ENCODE measurements at places on chromosomes 1 and 21. TPM values are rescaled to one million over a fixed set of nuclear protein-coding genes. Genes with fewer than 3 reads are reported as not detected.
A peak's percentile ranks its signal among the peaks of the same experiment; 100 is the strongest.

GRCh38 chr21:35035116-35035515 lies 14.0 kb downstream of the RUNX1 start:
- DNase-seq: no peak

STUM gene
- total RNA-seq: 4.6 TPM

DNA sequence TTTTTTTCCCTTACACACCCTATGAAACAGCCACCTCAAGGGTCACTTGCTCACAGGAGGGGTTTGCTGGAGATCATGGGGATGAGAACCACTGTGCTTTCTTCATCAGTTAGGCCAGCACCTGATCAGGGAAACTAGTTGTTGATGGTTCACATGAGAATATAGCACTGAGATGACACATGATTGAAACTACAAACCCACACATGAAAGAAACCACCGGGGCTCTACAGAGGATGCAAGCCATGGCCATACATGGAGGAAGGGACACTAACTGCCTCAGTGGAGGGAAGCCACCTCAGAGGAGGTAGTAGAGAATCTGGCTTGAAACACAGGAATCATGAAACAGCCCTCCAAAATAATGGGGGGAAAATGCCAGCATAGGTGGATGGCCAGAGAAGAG lies 63.2 kb downstream of the PRKAB2 start:
- no peak for DNase-seq

DNA sequence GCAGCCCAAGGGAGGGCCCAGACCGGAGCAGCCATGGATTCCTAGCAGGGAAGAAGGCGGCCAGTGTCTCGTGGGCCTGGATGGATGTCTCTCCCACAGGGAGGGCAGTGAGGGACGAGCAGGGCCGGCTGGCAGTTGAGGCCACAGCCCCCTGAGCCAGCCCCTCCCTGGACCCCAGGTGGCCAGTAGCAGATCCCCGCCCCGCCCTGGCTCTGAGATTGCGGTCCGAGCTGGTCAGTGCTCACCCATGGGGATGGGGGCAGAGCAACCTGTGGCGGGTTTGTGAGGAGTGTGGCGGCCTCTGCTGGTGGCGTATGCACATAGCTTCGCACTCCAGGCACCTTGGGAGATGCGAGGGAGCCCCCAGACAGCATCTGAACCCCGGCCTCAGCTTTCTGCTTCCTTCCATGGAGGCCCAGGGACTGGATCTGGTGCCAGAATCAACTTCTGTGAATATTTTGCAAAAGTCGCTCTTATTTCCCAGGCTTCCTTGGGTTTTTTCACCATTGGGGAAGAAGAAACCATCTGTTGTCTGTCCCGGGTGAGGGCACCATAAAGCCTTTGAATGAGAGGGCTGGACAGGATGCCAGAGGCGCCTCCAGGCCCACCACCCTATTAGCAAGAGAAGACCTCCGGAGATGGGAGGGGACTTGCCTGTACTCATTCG lies 8.4 kb upstream of the KCNN3 start:
- peak; percentile 84 for DNase-seq

ANKRD34A gene
- 3.7 TPM for total RNA-seq

DNA sequence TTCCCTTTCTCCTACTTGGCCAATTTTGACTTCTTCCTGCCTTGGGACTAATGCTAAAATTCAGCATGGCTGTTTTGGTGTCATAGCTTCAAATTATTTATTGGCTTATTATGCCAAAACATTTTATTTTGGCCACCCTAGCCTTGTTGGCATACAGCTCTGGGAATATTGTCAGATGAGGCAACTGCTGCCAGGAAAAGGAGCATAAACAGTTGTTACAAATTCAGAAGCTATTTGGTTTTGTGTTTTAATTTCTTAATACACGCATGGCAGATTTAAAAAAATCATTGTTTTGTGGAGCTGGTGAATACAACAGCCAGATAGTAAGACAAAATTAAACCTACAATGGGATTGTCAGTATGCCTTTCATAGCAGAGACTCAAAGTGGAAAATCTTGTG lies 66.8 kb upstream of the BCL10 start:
- DNase-seq: no peak

SPRR4 gene
- not detected for total RNA-seq

DNA sequence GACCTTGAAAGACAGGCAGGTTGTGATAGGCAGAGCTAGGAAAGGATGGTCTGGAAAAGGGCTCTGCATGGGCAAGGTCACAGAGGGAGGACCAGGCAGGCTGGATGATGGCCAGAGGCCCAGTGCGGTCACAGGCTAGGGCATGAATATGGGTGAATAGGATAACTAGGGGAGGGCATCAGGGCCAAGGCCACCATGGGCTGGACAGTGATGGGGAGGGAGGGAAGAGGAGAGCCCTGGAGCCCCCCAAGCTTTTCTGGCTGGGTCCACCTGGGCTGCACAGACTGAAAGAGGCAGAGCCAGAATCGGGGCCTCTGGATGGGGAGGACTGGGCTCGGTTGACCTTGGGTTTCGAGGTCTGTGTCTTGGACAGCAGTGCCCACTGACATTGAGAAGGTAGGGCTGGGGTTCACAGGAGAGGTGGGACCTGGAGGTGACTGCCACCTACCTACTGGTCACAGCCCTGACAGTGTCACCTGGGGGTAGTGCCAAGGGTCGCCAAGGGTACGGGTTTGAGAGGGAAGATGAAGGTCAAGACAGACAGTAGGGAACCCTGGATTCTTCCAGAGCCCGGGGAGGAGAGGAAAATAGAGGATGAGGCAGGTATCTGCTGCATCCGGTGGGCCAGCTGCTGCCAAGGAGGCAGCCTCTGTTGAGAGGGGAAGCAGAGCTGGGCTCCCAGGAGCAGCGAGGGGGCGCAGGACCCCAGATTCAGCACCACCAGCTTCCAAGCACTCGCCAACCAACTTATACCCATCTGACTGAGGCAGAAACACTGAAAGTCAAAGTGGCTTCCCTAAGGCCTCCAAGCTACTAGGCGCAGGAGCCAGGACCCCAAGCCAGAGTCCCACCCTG lies 6.1 kb upstream of the NPHP4 start:
- DNase-seq: no peak

UMODL1 gene
- total RNA-seq: 0.83 TPM

DNA sequence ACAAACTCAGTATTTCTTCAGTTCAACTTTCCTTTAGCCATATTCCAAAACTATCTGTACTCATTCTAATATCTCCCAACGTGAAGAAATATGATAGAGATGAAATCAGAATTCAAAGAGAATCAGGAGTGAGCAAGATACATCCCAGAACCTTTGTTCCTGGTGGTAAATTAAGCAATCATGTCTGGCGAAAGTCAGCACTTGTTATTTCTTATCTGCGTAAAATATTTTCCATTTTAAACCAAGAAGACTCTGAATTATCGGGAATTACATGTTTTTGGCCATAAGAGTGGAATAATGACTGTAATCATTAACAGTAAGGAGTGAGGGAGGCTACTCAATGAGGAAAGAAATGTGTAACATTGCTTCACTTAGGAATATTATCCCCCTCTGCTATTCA lies 253.7 kb downstream of the PDE4B start:
- no peak for DNase-seq

GRCh38 chr1:6359216-6360116 lies 34.1 kb downstream of the ACOT7 start:
- peak; percentile 89 for DNase-seq

GRCh38 chr1:151164732-151165280 lies 896 bp downstream of the LYSMD1 start:
- no peak for DNase-seq

OR2L3 gene
- not detected for total RNA-seq

DNA sequence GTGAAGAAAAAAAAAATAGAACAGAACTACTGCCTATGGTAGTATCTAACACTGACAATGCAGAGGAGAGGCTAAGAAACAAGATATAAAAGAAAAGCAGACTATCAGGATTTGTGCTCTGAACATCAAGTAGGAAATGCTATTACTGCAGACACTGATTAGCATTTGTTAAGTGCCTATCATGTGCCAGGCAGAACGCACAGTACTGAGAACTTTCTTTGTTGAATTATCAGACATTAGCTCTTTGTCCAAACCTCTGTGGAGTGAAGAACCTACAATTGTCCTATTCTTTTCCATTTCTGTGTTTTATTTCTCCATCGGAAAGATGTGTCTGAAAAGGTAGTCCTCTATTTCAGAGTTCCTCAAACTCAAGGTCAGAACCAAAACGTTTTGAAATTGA lies 30.5 kb upstream of the DISP1 start:
- no peak for DNase-seq

- DNase-seq: no peak
These were observed 57.2 kb downstream of the TGFBR3 start for GRCh38 chr1:91828583-91829281.

GRCh38 chr1:75583282-75583681 lies 27.6 kb downstream of the SLC44A5 start:
- DNase-seq: no peak

- no peak for DNase-seq
These were observed 110.7 kb downstream of the RAVER2 start for GRCh38 chr1:64855557-64855956.

GRCh38 chr1:21842606-21843162 lies 30.6 kb downstream of the LDLRAD2 start:
- no peak for DNase-seq

GRCh38 chr1:234975122-234975940 lies 153.3 kb downstream of the TOMM20 start:
- peak; percentile 79 for DNase-seq

LACTBL1 gene
- not detected for total RNA-seq

KPNA6 gene
- 25.2 TPM for total RNA-seq

GRCh38 chr1:201356701-201357100 lies 20.8 kb downstream of the TNNT2 start:
- peak; percentile 7 for DNase-seq

DNA sequence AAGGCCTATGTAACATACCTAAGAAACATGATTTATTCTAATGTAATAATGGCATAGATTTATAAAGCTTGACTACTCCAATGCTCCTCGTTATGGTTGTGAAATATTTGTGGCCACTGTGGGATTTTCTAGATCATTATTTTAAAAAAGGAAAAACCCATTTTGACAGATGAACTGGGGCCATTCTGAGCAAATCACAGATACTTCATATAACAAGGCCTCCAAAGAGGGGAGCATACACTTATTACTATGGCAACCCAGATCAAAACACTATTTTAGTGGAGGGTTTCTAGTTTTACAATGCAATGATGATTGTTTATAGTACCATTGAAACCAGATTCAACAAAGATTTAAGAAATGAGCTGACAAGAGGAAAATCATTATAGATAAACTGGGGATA lies 346.6 kb downstream of the ZNF326 start:
- DNase-seq: no peak

- DNase-seq: no peak
These were observed 67.5 kb downstream of the SDC3 start for GRCh38 chr1:30840904-30841598.

LRRC53 gene
- total RNA-seq: not detected

GRCh38 chr1:227796359-227796915 lies 19.0 kb upstream of the PRSS38 start:
- DNase-seq: no peak

DNA sequence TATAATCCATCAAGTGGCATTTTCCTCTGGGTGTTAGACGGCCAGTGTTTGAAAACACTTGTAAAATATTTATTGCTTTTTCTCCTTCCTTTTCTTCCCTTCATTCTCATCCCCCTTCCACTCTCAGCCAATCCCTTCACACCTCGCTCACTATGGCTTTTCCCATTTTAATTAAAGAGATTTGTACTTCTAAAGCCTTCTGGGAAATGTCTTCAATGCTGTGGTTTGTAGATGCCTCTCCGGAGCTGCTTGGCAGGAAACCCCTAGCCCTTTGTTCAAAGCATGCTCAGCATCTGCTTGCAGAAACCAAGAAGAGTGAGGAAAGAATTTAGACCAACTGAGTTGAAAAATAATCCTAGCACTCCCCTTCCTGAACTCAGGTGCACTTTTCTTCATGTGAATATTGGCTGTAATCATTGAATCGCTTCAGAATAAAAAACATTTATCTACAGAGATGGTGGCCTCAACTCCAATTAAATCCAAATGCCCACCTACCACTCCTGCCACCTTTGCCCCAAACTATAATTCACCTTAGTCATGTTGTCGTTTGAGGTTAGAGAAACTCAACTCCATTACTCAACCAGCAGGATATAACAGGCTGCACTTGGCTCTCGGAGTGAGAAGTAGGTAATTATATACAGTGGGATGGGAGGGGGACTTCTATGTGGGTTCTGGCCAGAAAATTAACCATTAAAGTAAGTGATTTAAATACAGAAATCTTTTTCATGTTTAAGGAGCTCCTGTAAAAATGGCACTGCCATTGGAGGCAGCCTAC lies 659.4 kb upstream of the CAMK1G start:
- DNase-seq: no peak

- DNase-seq: no peak
These were observed 135.0 kb downstream of the KCNJ6 start for GRCh38 chr21:37780991-37781983.

GRCh38 chr1:63321066-63321784 lies 1.1 kb upstream of the FOXD3 start:
- DNase-seq: no peak

DNA sequence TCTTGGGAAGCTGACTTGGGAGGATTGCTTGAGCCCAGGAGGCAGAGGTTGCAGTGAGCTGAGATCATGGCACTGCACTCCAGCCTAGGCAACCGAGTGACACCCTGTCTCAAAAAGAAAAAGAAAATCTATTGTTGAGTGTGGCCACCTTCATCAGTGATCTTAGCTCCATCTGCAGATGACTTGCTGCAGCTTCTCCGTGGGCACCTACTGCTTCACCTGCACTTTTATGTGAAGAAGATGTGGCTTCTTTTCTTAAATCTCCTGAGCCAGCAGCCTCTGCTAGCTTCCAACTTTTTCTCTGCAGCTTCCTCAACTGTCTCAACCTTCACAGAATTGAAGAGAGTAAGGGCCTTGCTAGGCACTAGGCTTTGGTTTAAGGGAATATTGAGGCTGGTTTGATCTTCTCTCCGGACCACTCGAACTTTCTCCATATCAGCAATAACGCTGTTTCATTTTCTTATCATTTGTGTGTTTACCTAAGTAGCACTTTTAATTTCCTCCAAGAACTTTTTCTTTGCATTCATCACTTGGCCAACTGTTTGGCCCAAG lies 28.0 kb downstream of the AGPAT3 start:
- no peak for DNase-seq

GRCh38 chr1:8205771-8206170 lies 112.1 kb upstream of the SLC45A1 start:
- DNase-seq: no peak

GRCh38 chr1:110433803-110434202 lies 17.1 kb upstream of the PROK1 start:
- DNase-seq: no peak

- DNase-seq: no peak
These were observed 6.3 kb upstream of the ZNF683 start for GRCh38 chr1:26378879-26379251.

GRCh38 chr1:167681451-167682098 lies 40.2 kb upstream of the MPZL1 start:
- DNase-seq: no peak

SLC45A1 gene
- 0.70 TPM for total RNA-seq

Measured in Peyer's patch (tissue), 4 donors.